Activated CD4-positive, alpha-beta T cell treated with anti-CD3 and anti-CD28 coated beads, Interleukin-2, Interleukin-4, amounts not matched to agents 100 ng/mL and 50 ng/mL, durations not matched to agents 16 hours and 8 hours (primary cell): ENCODE measurements at places on chromosomes 16 and 17.

DNA sequence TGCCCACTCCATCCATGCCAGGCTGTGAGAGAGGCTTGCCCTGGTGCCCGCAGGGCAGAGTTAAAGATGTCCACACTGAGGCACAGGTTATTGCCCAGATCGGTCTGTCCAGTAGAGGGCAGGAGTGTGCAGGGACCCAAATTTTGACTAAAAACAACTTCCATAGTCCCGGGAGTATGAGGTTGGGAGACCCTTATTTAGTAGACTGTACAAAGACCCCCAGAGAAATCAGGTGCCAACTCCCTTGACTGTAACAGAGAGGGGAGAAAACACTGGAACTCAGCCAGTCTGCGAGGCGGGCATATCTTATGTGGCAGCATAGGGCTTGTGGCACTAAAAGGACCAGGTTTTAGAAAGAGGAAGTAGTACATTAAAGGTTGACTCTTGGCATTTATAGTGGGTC, 43.4 kb downstream of the HNF1B start:
- DNase-seq, result peak; percentile 57

DNA sequence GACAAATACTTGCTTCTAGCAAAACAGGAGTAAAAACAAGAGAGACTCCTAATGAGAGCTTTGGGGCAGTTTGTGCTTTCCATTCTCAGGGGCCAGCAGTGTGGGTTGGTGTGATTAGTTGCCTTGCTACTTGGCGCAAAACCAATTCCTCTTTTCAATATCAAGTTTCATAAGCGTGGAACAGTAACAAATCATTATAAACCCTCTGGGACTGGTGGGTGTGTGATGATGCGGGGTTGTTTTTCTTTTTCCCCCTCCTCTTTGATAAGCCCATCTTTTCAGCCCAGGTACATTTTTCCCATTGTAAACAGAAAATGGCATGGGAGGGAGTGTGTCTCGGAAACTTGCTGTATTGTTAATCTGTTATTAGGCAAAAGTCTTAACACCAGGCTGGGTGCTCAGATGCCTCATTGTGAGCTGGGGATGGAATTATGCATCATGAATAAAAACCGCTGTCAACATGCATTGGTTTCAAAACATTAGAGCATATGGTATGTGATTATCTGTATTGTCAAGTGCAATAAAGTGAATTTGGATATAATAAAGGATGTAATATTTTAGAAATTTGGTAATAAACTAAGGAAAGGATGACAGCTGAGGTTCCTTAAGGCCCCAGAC, 166.4 kb downstream of the CCDC182 start:
- no peak for DNase-seq

GRCh38 chr17:32584792-32585191, 98.0 kb downstream of the CDK5R1 start:
- DNase-seq, result no peak

DNA sequence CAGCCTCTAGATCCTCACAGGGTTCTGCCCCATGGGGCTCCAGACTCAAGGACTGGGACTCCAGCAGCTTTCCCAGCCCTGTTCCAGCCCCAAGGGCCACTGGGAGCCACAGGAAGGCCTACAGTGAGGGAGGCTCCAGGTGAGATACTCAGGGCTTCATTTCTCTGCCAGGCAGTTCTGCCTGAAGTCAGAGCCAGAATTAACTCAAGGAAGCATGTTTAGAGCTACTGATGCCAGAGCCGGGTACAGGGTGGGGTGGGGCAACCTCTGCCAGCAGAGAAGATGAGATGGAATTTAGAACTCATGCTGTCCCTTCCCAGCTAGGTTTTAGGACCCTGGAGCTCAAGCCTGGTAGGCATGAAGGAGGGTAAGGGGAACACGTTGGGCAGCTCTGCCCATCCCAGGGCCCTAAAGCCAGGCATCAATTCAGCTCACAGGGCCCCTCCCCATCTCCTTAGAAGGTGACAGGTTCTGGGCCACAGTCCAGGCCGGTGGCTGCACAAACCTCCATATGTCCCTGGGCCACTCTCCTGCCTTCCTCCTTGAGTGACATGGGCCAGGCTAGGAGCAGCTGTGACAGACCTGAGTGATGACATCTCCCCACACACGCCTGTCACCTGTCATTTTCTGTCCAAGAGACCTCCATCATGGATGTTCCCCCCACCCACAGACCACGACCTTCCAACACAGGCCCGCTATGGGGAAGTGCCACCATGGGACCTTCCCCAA, 24.5 kb upstream of the SPPL2C start:
- no peak for DNase-seq

DNA sequence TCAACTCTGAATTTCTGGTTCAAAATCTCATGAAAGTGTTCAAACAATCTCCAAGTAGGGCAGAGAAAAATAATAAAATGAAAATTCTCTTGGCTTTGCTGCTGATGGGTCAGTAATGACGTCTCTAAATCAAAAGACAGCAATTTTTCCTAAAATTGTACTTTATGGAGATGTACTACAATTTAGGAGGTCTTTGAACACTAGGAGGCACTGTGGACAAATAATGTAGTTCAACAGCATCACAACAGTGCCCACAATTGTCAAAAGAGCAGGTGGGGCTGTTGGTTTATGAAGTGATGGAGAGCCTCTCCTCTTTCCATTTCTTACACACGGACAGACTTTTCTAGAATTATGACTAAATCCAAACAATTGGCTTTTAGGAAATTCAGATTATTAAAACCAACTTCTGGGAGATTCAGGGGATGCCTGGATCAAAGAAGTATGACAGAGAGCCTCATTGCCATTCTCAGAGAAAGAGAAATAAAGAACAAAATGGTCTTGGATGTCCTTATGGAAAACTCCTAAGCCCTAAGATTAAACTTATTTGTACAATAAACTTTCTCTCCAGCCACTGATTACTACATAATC, 23.8 kb downstream of the EZH1 start:
- DNase-seq, result peak; percentile 67

- no peak for DNase-seq
Measured at GRCh38 chr16:9060225-9060624, 31.2 kb upstream of the HAPSTR1 start.

- peak; percentile 67 for DNase-seq
Measured at GRCh38 chr16:72832621-72833248, 215.2 kb downstream of the ZFHX3 start.

DNA sequence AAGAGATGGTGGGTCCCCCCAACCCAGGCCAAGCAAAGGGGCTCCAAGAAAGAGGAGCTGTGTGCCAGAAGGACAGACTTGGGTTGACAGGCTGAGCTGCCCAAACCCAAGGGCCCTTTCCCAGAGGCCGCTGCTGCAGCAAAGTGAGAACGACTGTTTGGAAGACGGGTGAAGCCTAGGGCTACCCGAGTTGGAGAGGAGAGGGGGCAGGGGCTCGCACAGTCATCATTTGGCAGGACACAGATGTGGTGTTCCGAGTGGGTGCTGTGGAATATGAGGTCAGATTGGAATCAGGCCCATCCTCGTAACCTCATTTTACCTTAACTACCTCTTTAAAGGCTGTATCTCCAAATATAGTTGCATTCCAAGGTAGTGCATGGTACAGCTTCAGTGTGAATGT, 5.3 kb upstream of the MFAP4 start:
- DNase-seq, result no peak

DNA sequence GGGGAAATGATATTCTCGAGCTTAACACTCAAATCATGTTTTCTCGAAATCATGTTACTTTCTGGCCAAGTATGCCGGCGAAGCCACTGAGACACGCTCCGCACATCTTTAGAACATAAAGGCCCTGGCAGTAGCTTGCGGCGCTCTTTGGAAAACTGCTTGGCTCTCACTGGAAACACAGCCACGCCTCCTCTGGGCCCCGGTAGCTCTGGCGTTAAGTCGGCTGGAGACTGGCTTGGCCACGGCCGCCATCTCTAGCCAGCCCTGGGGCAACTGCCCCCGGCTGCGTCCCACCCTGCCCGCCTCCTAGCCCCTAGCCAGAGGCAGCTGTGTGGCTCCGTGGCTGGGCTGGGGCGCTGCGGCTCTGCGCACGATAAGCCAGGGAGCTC, 9.2 kb upstream of the BAIAP2 start:
- DNase-seq, result no peak

- DNase-seq, result peak; percentile 73
Measured at GRCh38 chr16:20774703-20775362, 11.0 kb downstream of the ACSM3 start.

GRCh38 chr17:32659419-32659842, 172.6 kb downstream of the CDK5R1 start:
- peak; percentile 73 for DNase-seq

DNA sequence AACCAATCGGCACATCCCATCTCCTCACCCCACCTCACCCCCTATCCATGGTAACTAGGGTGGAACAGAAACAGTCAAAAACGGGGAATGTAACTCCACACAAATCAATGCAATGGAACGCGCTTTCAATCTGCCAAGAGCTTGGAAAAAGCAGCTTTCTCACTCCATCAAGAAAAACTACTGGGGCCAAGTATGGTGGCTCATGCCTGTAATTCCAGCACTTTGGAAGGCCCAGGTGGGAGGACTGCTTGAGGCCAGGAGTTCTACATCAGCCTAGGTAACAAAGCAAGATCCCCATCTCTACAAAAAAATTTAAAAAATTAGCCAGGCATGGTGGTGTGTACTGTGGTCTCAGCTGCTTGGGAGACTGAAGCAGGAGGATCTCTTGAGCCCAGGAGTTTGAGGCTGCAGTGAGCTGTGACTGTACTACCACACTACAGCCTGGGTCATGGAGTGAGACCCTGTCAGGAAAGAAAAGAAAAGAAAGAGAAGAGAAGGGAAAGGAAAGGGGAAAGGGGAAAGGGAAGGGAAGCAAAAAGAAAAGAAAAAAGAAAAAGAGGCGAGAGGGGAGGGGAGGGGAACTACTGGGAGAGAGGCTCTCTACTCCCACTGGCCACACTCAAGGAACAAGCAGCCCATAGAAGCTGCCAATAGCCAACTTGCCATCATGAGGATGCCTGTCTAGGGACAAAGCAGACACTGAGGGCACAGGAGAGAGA, 38.9 kb downstream of the ARHGAP17 start:
- no peak for DNase-seq

GRCh38 chr16:88691129-88691813, 5.0 kb upstream of the SNAI3 start:
- DNase-seq, result no peak

DNA sequence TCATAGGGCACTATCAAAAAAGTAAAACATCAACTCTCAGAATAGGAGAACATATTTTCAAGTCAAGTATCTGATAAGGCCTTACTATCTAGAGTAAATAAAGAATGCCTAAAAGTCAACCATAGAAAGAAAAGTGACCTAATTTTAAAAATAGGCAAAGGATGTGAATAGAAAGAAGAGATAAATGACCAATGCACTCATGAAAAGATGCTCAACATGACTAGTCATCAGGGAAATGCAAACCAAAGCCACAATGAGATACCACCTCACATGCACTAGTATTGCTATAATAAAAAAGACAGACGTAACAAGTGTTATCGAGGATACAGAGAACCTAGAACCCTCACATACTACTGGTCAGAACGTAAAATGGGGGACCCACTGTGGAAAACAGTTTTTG, 90.8 kb downstream of the DYNLRB2 start:
- DNase-seq, result no peak

- DNase-seq, result no peak
Measured at GRCh38 chr16:46859719-46860152, 24.4 kb upstream of the GPT2 start.

DNA sequence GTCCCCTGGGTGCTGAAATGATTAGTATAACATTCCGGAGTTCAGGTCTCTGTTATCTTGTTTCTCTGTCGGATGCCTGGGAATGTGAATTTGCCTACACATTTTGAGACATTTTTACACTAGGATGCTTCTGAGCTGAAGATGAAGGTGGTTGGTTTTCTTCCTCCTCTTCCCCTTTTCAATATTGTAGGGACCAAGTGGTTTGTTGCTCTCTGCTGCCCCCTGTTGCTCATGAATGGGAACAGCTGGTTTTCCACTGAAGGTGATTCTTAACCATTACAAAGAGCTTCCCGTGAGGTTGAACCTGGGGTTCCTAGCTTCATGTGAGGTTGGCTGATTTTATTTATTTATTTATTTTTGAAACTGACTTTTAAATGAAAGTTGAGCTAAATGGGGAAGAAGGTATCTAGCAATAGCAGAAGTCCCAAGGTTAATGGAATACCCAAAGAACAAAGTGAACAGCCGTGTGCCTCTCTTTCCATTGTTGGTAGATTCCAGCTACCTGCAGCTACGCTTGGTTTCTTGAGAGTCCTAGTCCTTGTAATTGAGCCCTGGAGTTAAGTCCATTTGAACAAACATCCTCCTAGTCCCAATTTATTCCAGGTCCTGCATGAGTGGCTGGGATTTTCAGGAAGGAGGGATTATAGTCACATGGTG, 983.9 kb upstream of the EEF2KMT start:
- peak; percentile 17 for DNase-seq

- peak; percentile 64 for DNase-seq
Measured at GRCh38 chr16:6643080-6643686, 689.5 kb upstream of the RBFOX1 start.

GRCh38 chr16:47779201-47780016, 318.3 kb downstream of the PHKB start:
- DNase-seq, result peak; percentile 19

- no peak for DNase-seq
Measured at GRCh38 chr16:26365161-26365940, 673.6 kb downstream of the HS3ST4 start.

DNA sequence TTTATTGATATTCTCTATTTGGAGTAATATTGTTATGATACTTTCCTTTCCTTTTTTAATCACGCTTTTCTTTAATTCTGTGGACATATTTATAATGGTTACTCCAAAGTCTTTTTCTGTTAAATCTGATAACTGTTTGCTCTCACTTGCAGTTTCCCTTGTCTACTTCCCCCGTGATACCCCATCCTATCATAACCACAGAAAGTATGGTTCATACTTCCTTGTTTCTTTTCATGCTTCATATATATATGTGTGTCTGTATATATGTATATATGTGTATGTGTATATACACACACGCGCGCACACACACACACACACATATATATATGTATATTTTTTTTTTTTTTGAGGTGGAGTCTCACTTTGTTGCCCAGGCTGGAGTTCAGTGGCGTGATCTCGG, 23.5 kb downstream of the SPECC1 start:
- no peak for DNase-seq

GRCh38 chr16:3095869-3096268, 3.2 kb downstream of the ZSCAN10 start:
- DNase-seq, result peak; percentile 76

GRCh38 chr16:11551842-11552241, 34.9 kb downstream of the LITAF start:
- DNase-seq, result no peak

GRCh38 chr17:16294560-16294959, 58.7 kb downstream of the CENPV start:
- no peak for DNase-seq

- no peak for DNase-seq
Measured at GRCh38 chr16:4386951-4387565, 15.4 kb downstream of the VASN start.

GRCh38 chr17:2685696-2686095, 25.9 kb downstream of the CLUH start:
- no peak for DNase-seq

DNA sequence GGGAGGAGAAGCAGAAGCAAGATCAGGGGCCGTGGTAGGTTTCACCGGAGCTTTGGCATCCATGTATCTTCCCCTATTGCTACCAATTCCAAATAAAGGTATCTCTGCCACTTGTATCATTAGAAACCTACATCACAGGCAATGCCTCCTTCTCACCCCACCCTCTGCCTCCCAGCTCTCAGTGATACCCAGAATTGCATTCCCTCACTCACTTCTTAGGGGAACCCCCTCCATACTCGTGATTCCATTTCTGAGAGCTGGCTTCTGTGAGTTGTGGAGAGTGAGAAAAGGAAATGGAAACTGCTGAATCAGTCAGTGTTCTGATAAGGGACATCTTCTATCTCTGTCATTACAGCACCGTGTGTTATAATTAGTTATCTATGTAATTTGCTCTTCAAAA, 2.3 kb upstream of the CCL3 start:
- DNase-seq, result peak; percentile 86
